ENCODE measurements at places on chromosomes 1 and 21.
A peak's percentile ranks its signal among the peaks of the same experiment; 100 is the strongest.

DNA sequence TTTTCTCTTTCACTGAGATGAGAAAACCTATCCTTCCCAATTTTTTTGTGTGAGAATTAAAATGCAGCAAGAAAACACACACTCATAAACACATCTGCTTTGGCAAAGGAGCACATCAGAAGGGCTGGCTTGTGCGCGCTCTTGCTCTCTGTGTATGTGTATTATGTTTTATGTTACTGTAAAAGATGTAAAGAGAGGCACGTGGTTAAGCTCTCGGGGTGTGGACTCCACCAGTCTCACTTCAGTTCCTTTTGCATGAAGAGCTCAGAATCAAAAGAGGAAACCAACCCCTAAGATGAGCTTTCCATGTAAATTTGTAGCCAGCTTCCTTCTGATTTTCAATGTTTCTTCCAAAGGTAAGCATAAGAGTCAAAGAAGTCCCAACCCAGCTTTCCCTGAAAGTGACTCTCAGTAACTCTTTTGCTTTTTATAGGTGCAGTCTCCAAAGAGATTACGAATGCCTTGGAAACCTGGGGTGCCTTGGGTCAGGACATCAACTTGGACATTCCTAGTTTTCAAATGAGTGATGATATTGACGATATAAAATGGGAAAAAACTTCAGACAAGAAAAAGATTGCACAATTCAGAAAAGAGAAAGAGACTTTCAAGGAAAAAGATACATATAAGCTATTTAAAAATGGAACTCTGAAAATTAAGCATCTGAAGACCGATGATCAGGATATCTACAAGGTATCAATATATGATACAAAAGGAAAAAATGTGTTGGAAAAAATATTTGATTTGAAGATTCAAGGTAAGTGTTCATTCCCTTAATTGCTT lies at the start of gene CD2:
Gene CD2 (plus strand): TSS at position 233 of the 780 bp plus-strand sequence. CDS start 63 bp downstream, at position 296.
- DNase-seq: no peak

- no peak for DNase-seq
Measured at GRCh38 chr1:42793824-42794223, 9.0 kb downstream of the TMEM269 start.

GRCh38 chr1:167795810-167796740 lies 74.3 kb downstream of the MPZL1 start:
- peak; percentile 74 for DNase-seq

DNA sequence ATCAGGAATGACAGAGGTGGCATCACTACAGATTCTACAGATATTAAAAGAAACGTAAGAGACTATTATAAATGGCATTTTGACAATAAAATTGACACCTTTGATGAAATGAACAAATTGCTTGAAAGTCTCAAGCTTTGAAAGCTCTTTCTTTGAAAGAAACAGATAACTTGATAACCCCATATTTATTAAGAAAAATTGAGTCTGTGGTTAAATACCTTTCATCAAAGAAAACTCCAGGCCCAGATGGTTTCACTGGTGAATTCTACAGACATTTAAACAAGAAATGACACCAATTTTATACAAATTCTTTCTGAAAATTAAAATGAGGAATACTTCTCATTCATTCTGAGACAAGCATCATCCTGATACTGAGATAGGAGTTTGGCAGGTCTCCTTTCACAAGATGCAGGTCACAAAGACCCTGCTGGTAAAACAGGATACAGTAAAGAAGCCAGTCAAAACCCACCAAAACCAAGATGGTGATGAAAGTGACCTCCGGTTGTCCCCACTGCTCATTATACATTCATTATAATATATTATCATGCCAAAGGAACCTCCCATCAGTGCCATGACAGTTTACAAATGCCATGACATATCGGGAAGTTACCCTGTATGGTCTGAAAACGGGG lies 210.9 kb downstream of the AKT3 start:
- DNase-seq: no peak

DNA sequence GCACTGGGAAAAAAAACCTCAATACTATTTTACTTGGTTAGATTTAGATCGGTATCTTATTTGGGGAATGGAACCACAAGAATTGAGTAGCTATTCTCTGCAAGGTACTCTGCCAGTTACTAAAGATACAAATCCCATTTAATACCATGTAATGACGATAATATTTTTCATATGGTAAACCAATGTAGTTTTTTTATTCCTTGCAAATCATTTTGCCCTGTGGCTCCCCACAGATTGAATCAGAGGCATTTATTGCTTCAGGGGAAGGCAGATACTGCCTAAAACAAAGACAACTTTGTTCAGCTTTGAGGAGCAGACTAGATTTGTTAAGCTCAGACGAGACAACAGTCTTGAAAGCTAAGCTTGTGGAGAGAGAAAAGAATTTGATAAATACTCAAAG lies 226.7 kb upstream of the RUNX1 start:
- DNase-seq: no peak

GRCh38 chr1:230243583-230244353 lies 176.7 kb downstream of the GALNT2 start:
- no peak for DNase-seq

GRCh38 chr1:24919791-24920532 lies 10.1 kb downstream of the RUNX3 start:
- DNase-seq: no peak

- no peak for DNase-seq
Measured at GRCh38 chr1:36588972-36589371, 106.3 kb upstream of the CSF3R start.

DNA sequence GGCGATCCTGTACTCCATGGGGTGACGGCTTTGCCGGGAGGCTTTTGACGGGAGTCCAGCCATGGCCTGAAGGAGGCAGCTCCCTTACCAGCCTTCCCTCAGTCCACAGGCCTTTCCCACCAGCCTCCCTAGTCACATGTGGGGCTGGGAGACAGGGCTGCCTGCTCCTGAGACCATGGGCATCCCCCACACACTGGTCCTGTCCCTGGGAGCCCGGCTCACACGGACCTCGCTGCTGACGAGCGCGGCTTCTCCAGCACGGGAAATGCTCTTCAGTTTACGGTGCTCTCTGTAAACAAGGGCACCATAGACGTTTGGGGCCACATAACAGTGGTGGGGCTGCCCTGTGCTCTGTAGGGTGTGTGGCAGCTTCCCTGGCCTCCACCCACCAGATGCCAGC lies 104.5 kb upstream of the TMEM51 start:
- no peak for DNase-seq

DNA sequence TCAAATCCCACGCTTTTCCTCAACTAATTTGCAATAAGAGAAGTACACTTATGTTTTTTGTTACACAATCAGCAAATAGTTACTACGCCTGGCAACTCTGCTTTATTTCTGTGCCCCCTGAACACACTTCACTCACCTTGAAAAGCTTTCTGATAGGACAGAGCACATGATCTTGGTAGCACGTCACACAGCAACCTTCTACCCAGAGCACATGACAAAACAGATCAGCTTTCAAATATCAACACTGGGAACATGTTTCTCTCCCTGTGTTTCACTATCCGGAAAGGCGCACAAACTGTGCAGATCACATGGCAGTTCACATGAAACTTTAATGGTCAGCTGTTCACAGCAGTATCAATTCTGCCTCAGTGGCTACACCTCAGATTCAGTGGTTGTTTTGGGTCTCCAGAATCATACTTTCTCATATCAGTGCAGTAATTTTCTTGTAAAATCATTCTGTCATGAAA lies 2.2 kb downstream of the SLC19A2 start:
- DNase-seq: peak; percentile 34

GRCh38 chr1:66552829-66553228 lies 18.9 kb downstream of the SGIP1 start:
- no peak for DNase-seq

DNA sequence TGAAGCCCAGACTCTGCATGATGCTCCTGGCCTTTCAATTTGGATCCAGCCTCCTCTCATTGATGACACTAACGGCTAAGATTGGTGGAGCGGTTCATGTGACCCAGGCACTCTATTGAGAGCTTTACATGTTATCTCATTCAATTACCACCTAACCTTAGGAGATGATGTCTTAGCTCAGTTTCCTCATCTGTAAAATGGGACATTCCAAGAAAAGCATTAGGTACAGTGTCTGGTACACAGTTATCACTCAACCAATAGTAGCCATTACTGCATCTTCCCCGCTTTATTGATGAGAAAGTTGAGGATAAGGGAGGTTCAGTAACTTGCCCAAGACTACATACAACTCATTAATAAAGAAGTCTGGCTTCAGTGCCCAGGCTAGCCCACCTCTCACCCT lies 17.0 kb downstream of the HEYL start:
- DNase-seq: no peak

- no peak for DNase-seq
Measured at GRCh38 chr1:55529017-55529416, 313.9 kb upstream of the USP24 start.

DNA sequence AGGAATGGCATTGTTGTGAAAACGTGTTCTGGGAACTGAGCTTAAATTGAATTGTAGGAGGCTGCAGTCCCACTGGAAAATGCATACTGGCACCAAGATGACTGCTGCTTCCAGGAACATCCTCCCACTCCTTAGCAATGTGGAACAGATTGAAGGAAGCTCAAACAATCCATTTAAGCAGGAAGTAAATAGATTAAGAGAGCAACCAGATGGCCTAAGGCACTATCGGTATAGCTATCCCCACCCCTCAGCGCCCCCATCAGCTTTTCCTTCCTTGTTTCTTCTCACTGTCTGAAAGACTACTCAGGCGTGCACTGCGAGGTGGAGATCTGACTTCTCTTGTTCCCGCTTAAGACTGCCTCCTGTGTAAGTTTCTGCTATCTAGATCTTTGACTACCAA lies 4.0 kb upstream of the IFI16 start:
- DNase-seq: no peak

- DNase-seq: peak; percentile 68
Measured at GRCh38 chr1:16215882-16216753, 3.7 kb upstream of the ARHGEF19 start.

DNA sequence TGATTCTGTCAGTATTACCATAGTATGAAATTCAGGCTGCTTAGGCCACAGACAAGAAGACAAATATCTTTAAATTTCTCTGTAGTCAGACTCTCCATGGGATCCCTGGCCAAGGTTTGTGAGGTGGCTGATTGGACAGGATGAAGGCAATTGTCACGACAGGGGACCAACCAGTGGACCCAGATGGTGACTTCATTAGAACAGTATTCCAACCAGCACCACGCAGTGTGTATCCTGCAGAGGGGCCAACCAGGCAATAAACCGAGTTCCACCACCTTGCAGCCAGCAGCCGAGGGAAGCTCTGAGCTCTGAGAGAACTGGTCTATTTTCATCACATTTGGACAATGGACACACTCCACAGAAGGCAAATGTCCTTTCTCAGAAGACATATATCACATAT lies 16.1 kb downstream of the DSCAM start:
- no peak for DNase-seq

DNA sequence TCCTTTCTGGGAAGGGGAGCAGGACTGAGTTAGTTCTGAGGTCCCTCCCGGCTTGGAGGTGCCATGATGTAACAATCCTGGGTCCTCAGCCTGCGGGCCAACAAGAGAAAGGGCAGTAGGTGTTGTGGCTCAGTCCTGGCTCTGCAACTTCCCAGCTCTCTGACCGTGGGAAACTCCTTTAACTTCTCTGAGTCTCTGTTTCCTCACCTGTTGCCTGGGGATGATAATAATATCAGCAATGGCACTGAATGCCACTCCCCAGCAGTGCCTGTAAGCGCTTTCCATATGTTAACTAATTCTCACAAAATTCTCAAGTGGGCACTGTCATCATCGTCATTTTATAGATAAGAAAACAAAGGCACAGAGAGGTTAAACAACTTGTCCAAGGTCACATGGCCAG lies 2.3 kb downstream of the PADI3 start:
- DNase-seq: no peak

DNA sequence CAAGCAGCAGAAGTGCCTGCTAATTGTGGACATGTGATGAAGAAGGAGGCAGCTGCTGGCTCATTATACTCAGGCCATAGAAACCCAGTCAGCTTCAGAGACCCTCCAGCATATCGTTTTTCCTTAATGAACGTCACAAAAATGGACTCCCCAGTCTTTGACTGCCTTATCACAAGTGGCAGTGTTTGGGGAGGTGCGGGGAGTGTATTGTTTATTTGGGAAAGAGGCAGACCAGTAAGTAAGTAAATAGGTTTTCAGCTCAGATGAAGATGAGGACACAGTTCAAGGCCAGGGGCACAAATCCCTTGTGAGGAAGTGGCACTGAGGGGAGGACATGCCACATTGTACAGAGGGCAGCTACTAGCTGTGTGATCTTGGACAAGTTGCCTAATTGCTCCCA lies 43.5 kb upstream of the NRDC start:
- DNase-seq: no peak

DNA sequence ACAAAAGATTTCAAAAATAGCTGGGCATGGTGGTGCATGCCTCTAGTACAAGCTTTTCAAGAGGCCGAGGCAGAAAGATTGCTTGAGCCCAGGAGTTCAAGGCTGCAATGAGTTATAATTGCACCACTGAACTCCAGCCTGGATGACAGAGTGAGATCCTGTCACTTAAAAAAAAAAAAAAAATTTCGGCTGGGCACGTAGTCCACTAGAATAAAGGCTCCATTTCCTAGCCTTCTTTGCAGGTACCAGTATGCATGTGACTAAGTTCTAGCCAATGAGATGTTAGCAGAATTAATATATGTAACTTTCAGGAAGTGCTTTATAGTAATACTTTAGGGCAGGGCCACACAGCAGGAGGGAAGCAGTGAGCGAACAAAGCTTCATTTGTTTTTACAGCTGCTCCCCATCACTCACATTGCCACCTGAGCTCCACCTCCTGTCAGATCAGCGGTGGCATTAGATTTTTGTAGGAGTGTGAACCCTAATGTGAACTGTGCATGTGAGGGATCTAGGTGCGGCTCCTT lies 28.8 kb upstream of the SYDE2 start:
- peak; percentile 64 for DNase-seq

DNA sequence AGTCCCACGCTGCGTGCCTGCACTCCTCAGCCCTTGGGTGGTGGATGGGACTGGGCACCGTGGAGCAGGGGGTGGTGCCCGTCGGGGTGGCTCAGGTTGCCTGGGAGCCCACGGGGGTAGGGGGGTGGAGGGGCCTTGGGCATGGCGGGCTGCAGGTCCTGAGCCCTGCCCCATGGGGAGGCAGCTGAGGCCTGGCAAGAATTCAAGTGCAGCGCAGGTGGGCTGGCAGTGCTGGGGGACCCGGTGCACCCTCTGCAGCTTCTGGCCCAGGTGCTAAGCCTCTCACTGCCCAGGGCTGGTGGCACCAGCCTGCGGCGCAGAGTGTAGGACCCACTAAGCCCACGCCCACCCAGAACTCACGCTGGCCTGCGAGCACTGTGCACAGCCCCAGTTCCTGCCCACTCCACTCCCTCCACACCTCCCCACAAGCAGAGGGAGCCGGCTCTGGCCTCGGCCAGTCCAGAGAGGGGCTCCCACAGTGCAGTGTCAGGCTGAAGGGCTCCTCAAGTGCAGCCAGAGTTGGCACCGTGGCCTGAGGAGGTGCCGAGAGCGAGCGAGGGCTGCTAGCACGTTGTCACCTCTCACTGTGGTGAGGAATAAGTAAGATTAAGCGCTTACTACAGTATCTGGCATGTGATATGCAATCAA lies 12.8 kb downstream of the TNNI3K start:
- DNase-seq: no peak

GRCh38 chr1:184061396-184062003 lies 10.0 kb downstream of the TSEN15 start:
- no peak for DNase-seq
